ENCODE measurements at places on chromosomes 16 and 17.

GRCh38 chr17:71446645-71447437, 674.0 kb upstream of the SOX9 start:
- no peak for DNase-seq

DNA sequence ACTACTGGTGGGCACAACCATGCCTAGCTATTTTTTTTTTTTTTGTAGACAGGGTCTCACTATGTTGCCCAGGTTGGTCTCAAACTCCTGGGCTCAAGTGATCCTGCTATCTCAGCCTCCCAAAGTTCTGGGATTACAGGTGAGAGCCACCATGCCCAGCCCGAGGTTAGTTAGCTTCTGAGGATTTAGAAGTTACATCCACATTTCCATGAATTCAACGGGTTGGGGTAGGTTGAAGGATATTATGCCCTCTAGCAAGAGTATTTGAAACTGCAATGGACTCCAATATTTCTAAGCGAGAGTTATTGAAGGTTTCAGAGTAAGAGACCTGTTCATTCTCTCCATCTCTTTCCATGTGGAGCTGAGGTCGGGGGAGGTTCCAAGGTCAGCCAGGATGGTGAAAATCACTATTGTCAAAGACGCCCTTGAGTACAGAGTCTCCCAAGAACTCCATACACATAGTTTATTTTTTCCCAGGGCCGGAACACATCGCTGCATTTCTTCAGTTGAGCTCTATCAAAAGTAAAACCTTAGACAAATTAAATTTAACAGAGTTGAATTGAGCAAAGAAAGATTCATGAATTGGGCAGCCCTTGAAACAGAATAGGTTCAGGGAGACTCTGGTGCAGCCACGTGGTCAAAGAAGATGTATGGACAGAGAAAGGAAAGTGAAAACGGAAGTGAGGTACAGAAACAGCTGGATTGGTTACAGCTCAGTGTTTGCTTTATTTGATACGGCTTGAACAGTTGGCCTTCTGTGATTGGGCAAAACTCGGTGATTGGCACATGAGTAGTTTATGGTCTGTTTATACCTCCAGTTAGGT, 19.0 kb upstream of the ITPRIPL2 start:
- DNase-seq: no peak

- no peak for DNase-seq
These were observed 54.4 kb downstream of the COX10 start for GRCh38 chr17:14123619-14124278.

GRCh38 chr16:69406780-69407331, 17.6 kb upstream of the CYB5B start:
- DNase-seq: no peak

- DNase-seq: no peak
These were observed 58.3 kb upstream of the ZC3H18 start for GRCh38 chr16:88511906-88512305.

- no peak for DNase-seq
These were observed 398.5 kb upstream of the DYNLRB2 start for GRCh38 chr16:80142281-80142680.

- DNase-seq: no peak
These were observed 19.5 kb upstream of the RBFOX1 start for GRCh38 chr16:7313170-7313569.

Measured in activated CD4-positive, alpha-beta memory T cell treated with anti-CD3 and anti-CD28 coated beads for 36 hours (primary cell).